ENCODE measurements at places on chromosomes 1 and 21.

GRCh38 chr1:61320575-61320974 is 238.2 kb downstream of the NFIA start:
- no peak for DNase-seq

- no peak for DNase-seq
Measured at GRCh38 chr1:177753655-177754054, 216.2 kb downstream of the SEC16B start.

DNA sequence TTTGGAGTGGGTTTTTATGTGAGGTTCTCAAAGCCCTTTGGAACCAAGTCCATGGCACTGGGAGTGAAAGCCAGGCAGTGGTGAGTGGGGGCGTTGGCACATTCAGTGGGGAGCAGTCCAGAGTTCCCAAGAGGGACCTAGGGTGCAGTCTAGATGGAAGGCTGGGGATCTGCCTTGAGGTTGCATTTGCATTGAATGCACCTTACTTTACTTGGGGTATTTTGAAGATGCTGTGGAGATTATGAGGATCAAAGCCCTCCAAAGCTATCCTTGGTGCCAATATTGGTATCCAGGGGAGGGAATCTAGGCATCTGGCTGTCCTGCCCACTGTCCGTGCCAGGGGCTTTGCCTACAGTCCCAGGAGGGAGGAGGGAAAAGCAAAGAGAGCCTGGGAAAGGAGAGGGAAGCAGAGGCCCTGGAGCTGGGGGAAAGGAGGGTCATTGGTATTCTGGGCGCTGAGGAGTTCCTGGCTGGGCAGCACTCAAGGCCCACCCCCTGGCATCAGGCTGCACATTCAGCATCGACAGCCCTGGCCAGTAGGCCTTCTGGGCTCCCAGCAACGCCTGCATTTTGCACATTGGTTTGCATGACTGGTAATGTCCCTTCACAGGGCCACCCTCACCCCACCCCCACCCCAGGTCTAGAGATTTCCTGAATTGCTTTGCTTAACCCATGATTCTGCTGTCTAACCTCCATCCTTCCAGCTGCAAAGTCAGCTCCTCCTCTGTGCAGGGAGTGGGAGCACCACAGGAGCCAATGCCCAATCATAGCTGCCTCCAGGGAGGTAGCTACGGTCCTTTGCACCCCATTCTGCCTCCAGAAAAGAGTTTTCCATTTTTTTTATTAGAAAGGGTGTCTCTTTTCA is 843 bp upstream of the BCAN start:
- DNase-seq: no peak

DNA sequence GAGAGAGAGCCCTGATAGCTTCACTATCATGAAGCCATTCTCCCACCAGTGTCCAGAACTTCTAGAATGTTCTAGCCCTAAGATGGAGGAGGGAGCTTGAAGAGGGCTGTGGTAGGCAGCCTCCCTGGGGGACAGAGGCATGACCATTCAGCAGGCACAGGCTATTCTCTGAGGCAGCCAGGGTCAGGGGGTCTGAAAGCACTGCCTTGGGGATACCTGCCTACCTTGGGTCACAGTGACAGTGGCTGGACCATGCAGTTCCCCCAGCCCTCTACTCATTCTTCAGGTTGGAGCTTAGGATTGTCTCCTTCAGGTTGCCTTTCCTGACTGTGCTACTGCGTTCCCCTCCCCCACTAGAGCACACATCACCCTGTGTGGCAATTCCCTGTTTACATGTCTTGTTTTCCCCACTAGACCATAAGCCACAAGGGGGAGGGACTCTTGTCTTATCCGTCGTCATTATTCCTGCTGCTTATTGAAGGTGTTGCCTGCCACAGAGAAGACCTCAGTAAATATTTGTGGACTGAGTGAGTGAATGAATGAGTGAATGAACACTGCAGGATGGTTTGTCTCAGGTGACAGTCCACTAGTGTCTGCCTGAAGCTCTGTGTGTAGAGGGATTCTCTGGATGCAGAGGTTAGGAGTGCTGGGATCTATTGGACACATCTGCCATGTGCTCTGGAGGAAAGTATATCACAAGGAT is 5.2 kb downstream of the ZDHHC18 start:
- no peak for DNase-seq

Measured in activated T-cell treated with anti-CD3 and anti-CD28 coated beads, Interleukin-2, amount 50 U/mL, for 48 hours (primary cell).